CD8-positive, alpha-beta memory T cell (primary cell): ENCODE measurements at places on chromosomes 6 and 20.

DNA sequence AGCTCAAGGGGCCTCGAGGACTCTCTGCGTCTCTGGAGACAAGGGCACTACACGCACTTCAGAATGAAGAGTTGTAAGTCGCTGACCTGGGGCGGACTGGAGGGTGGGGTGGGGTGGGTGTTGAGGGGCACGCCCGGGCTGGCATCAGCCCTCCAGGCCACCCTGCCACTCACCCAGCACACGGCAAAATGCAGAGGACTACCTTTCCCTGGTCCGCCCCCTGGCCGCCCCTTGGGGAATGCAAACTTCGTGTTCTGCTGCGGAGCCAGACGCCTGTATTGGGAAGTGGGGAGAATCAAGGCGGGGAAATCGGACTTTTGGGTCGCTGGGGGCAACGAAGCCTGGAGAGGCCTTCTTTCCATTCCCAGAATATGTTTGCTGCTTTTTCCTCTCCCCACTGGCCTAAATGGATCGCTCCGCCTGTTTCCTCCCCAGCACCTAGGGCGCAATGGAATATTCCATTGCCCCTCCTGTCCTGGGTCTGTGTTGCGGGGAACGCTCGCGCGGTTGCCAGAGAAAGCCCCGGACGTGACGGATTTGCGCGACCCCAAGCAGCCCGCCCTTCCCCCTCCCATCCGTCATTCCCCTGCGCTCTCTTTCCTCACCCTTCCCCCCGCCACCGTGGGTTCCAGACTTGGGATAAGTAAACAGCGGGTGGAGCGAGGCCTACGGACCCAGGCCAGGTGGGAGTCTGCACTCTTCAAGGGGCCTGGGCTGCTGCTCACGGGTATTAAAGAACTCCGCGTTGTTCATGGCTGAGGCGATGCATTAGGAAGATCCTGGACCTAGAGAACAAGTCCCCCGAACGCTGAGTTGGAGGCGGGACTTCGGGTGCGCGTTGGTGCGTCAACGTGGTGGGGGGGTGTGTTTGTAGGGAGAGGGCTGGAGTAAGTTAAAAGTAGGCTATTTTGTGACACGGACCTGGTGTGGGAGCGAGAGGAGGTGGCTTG, at the start of gene PPT2:
PPT2 (plus strand) TSS at position 578 of the 950 bp plus-strand sequence. CDS start 454 bp downstream, outside the sequence.
- DNase-seq = peak; percentile 71

DNA sequence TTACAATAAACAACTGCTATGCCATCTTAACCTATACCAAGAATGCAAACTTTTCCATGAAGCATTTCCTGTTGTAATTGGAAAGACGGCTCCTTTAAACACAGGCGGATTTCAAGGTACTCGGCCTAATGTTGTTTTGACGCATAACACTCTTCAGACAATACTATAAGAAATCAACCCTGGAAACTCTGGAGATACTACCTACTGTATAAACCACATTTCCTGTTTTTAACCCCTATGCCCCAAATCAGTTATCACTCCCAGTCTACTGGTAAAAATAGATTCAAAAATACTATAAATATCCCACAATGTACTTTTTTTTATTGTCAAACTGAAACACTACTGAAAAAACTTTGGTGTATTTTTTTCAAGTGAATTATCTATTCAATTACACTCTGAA, 118.1 kb downstream of the IRF4 start:
- DNase-seq = no peak

DNA sequence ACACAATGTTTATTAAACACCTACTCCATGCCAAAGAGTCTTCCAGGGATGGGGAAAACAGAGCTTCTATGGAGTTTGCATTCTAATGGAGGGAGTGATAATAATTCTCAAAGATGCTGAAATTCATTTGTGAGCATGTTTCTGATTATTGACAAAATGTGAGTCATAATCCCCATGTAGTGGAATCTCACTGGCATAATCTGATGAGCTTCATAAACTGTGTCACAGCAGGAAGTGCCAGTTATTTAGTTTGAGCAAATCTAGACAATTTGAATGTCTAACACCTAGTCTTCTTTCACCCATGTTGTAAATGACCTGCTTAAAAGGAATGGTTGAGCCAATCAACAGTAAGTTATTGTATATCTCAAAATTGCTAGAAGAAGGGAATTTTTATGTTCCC, 95.1 kb downstream of the KCNQ5 start:
- DNase-seq = no peak

GRCh38 chr6:128504003-128504654, 16.3 kb downstream of the PTPRK start:
- DNase-seq = no peak

GRCh38 chr6:33314515-33314942, 651 bp upstream of the TAPBP start:
- DNase-seq = peak; percentile 74
